CD4-positive, alpha-beta T cell treated with Interferon gamma for 1 hour (primary cell): ENCODE measurements at places on chromosomes 1 and 21.
A peak's percentile ranks its signal among the peaks of the same experiment; 100 is the strongest.

DNA sequence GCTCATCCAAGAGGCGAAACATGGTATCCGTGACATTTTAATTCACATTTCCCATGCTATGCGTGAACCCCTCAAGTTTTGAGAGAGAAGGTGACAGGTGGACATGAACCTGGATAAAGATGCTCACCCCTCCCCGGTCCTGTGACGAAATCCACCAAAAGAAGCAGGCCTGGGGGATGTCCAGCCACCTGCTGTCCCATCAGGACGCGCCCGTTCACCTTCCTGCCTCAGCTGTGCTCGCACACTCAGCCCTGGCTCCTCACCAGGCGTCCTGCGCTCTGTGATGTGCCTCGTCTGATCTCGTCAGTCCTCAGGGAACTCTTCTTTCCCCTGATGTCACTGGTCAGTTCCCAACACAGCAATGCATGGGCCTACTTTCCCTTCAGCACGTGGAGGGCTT is 10.3 kb downstream of the FHAD1 start:
- DNase-seq = no peak

DNA sequence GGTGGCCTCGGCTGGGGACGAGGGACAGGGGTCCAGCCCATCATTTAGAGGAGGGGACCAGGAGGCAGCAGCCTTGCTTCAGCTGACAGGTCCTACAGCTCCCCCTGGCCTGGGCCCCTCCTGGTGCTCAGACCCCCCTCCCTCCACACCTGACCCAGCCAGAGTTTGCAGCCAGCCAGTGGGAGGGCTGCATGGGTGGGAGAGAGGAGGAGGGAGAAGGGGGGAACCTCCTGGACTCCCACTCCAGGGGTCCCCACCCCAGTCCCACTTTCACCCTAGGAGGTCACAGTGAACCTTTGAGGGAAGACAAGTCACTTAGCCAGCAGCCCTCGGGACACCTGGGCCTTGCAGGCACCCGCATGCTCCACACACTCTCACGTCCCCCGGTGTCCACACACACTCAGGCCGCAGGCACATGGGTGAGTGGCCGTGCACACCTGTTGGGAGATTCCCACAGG is 108.9 kb upstream of the ZBTB40 start:
- DNase-seq = no peak

DNA sequence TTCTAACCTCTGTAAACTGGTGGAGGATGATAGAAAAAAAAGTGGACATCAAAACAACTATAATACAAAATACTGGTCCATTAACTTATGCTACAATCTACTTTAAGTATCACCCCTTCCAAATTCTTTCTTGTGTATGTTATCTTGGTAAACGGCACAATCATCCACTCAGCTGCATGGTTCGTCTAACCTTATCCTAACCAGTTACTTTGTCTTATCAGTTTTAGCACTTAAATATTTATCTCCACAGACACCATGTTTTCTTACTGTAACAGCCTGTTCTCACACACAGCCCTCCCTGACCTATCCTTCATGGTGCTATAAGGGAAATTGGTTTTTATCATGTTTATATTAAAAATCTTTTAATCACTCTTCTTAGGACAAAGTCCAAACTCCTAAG is 157.2 kb downstream of the PTGER3 start:
- no peak for DNase-seq

- peak; percentile 16 for DNase-seq
These were observed 51.0 kb downstream of the KIAA0319L start for GRCh38 chr1:35505911-35506798.

GRCh38 chr1:154353460-154353904 is 28.2 kb downstream of the ATP8B2 start:
- DNase-seq = no peak

DNA sequence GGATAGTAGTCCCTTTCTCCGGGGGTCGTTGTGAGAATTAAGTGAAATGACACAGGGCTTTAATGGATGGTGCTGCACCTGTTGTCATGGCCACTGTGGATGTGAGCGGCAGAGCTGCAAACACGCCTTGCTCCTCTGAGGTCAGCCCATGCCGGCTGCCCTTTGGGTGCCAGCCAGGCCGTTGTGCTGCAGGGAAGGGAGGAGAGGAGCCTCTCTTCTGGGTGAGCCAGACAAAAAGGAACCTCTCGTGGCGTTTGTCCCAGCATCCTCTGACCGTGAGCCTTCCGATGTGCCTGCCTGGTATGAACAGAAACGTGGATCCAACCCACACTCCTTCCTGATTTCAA is 383.0 kb upstream of the VAMP3 start:
- no peak for DNase-seq

- DNase-seq = peak; percentile 62
These were observed 45.7 kb downstream of the ACOT7 start for GRCh38 chr1:6347641-6348487.

DNA sequence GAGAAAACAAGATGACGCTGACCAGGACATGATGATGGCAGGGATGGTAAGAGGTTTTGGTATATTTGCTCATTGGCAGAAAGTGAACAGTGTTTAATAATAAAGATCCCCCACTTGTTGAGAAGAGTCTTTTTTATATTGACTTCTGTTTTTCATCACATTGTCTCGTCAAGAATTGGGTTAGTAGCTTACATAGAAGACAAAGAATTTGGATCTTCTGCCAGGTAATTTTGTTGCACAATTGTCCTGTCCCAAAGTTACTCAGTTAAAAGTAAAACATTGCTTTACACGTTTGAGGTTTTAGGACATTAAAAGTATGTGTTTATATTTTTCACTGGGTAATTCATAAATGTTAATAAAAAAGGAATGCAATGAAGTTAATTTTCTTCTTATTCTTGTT is 48.3 kb upstream of the LAMC2 start:
- DNase-seq = no peak

GRCh38 chr1:91669584-91670350 is 169.1 kb downstream of the CDC7 start:
- no peak for DNase-seq

DNA sequence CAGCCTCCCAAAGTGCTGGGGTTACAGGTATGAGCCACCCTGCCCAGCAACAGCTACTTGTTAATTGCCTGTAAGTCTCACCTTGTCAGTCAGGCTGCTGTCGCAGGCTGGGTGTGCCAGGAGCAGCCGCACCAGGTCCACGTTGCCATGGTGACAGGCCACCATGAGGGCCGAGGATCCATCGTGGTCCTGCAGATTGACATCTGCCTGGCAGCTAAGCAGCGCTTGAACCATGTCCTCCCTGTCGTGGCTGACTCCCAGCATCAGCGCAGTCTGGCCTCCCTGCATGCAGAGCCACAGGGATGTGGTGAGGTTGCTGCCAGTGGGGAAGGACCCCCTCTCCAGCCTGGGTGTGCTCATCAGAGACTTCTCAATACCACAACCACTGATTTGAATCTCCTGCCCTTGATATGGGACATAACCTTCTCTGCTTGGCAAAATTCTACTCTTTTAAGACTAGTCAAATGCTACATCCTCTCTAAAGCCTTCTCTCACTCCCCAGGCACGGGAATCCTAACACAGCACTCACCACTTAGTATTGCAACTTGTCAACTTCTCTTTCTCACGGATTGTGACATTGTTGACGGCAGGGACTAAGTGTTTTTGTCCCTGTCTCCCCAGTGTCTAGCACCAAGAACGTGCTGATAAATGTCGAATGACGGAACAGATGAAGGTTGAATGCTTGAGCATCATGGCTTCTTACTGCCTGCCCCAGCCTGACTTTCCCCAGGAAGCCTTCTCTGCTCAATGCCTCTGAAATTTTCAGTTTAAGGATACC is 52.9 kb downstream of the L1TD1 start:
- DNase-seq = no peak

- no peak for DNase-seq
These were observed 97.5 kb downstream of the CLEC20A start for GRCh38 chr1:178399177-178399728.

GRCh38 chr1:160658814-160659193 is 12.0 kb upstream of the SLAMF1 start:
- no peak for DNase-seq

GRCh38 chr1:10065344-10065685 is 32.6 kb downstream of the UBE4B start:
- DNase-seq = no peak

DNA sequence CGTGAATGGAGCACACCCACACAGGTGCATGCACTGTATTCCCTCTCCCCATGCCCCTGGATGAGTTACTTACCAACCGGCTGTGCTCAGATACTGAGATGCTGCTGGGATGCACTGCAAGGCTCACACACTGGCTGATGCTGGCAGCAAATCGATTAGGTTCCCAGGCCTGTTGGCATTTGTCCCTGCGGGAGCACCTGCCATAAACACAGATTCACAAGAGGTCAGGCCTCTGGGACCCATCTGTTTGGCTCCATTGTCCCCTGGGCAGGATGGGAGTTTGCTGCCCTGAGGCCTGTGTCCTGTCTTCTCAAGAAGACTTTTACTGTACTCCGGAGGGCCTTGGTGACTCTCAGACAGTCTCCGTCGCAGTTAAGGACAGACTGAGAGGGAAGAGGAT is 145.4 kb downstream of the PLXNA2 start:
- DNase-seq = no peak

DNA sequence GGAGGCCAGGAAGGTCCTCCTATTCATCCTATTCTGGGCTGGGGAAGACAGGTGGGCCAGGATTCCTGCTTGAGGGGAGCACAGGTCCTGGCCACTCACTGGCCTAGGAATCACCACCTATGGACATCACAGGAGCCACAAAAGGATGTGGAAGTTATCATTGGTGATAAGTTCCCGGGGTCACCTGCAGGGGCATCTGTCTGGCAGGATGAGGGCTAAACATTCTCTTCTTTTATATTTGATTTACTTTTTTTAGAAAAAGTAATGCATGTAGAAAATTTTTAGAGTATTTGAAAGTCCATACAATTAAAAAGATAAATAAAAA is 33.2 kb upstream of the KIAA0040 start:
- DNase-seq = no peak

GRCh38 chr1:193658691-193659090 is 472.3 kb upstream of the B3GALT2 start:
- no peak for DNase-seq

- DNase-seq = no peak
These were observed 235.9 kb upstream of the DMRTA2 start for GRCh38 chr1:50659107-50659662.

DNA sequence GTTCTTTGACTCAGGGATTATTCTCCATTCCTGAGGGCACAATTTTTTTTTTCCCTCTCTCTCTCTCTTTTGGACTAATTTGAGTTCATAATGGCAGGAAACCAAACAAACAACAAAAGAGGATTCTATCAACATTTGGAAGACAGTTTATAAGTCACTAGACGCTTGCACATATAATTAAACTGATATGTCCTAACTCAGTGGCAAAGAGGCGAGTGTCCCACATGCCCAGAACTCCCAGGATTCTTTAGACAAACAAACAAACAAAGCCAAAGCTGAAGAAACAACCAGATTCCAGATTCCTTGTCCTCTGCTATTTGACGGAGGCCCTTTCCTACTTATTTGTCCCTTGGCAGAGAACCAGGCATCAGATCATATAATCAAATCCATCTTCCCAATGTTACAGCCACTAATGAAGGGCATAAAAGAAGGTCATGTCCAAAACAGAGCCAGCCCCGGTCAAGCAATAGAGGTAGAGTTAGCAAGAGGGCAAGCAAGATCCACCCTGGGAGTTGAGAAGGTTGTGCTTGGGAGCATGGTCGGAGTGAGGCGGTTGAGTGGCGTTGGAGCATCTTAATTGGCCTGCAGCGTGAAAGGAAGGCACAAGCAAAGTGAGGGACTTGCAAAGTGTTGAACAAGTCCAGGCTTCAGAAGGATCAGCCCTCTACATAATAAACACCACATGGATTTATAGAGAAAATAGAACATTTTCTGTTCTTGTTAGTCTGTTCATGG is 30.3 kb downstream of the ZNF362 start:
- no peak for DNase-seq

DNA sequence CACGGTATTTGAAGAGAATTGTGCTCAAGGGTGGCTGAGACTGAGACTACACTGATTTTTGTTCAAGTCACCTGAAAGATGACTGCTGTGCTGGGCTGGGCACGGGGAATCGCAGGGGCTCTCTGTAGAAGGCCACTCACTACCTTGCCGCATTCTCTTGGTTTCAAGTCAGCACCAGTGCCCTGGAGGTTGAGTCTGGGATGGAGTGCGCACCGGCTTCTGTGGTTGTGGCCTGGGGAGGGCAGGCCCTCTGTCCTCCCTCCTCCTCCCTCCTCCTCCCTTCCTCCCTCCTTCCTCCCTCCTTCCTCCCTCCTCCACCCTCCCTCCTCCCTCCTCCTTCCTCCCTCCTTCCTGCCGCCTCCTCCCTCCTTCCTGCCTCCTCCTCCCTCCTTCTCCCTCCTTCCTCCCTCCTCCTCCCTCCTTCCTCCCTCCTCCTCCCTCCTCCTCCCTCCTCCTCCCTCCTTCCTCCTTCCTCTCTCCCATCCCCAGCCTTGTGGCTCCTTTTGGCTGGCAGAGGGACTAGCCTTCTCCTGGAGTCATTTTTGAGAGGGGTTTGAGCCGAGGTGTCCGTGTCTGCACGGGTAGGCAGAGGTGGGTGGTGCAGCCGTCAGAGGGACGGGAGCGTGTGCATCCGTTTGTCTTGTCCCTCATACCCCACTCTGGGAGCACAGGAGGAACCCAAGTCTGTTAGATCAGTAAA is 9.5 kb downstream of the RER1 start:
- DNase-seq = no peak

GRCh38 chr1:82044111-82044510 is 243.4 kb downstream of the ADGRL2 start:
- no peak for DNase-seq

GRCh38 chr1:233240829-233241682 is 54.5 kb downstream of the PCNX2 start:
- peak; percentile 21 for DNase-seq

- peak; percentile 59 for DNase-seq
These were observed 6.6 kb upstream of the RNU1-2 start for GRCh38 chr1:16888860-16889816.

DNA sequence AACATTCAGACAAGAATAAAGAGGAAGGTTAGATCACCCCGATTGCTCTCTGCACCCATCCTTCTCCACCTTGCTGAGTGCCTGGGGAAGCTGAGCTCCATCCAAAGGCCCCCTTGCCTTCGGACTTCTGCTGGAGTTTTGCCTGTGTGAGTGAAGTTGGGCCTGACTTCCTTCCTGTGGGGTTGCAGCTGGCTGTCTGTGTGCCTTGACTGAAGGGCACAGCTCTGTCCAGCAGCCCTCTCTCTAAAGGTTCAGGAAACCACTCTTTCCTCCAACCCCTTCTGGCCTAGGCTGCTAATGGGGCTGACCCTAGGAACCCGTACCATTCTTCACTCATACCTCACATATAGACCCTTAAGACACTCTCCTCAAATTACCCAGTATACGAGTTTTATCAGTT is 173.4 kb upstream of the HMCN1 start:
- no peak for DNase-seq

GRCh38 chr1:187396226-187396625 is 567.5 kb downstream of the PLA2G4A start:
- no peak for DNase-seq

- DNase-seq = no peak
These were observed 19.2 kb downstream of the CYYR1 start for GRCh38 chr21:26553898-26554297.

DNA sequence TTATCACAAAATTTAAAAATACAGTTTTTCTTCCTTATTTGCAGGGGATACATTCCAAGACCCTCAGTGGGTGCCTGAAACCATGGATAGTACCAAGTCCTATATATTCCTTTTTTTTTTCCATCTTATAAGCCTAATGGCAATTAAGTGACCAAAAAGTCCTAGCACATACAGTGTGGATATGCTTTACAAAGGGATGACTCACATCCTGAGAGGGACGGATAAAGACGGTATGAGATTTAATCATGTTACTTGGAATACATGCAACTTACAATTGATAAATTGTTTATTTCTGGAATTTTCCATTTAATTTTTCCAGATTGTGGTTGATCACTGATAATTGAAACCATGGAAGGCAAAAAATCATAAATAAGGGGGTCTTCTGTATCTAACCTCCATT is 181.2 kb upstream of the BRINP3 start:
- DNase-seq = no peak

GRCh38 chr21:42834726-42835191 is 44.6 kb downstream of the WDR4 start:
- no peak for DNase-seq
